CD4-positive, alpha-beta T cell treated with Interleukin-4 for 1 hour (primary cell): ENCODE measurements at places on chromosomes 4 and X.

DNA sequence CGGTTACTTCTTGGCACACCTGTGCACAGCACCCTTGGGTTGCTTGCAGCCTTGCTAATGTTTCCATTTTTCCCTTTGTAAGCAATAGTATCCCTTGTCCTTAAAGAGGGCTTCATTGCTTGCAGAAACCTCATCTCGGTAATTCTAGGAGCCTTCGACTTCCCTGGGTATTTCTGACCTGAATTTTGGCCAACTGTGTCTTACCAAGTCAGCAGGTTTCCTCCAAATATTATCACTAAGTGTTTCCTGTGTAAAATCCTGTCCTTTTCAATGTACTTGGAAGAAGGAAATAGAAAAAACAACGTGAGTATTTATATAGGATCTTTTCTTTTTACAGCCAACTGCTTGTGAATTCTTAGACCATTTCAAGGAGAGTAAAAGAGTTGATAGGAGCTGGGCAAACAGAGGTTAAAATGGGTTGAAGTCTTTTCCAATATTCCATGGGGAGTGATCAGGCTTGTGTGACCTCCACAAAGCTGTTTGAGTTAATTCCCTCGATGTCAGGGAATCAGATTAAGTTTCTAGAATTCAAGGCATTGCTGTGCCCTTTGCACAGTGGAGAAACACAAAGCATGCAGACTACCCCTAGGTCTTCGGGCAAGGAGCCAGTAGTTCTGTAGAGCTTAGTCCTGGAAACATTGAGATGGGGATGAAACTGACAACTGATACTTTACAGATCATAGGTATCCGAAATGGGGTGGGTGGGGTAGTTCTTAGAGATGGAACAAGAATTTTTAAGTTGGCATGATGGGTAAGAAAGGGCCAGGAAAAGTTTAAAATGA, 209.9 kb downstream of the CPE start:
- DNase-seq, result no peak

- no peak for DNase-seq
These were observed 41.7 kb downstream of the PRPS1 start for GRCh38 chrX:107669885-107670628.

GRCh38 chr4:5660185-5660584, 48.2 kb downstream of the EVC2 start:
- DNase-seq, result no peak

- DNase-seq, result no peak
These were observed 94.5 kb upstream of the RASGEF1B start for GRCh38 chr4:81566161-81566591.

- no peak for DNase-seq
These were observed 85.4 kb downstream of the FRMPD4 start for GRCh38 chrX:12223650-12224049.

DNA sequence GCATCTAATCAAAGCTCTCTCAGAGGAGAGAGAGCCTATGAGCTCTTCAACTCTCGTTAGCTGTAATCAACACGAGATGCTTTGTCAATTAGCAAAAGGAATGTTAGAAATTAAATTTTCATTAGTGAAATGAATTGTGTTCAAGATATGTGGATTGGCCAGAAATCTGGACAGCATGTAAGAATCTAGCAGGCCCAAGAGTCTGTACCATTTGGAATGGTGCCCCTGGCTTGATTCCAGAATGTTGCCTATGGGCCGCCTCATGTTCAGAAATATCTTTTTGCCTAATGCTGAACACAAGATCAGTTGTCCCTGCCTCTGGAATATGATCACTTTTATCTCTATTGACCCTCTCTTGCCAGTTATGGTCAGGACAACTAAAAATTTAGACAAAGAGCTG, 88.2 kb downstream of the RBM46 start:
- no peak for DNase-seq

- no peak for DNase-seq
These were observed 432.0 kb upstream of the FAM241A start for GRCh38 chr4:111713276-111713675.

- peak; percentile 39 for DNase-seq
These were observed 1.3 kb downstream of the CHST7 start for GRCh38 chrX:46574774-46575381.

DNA sequence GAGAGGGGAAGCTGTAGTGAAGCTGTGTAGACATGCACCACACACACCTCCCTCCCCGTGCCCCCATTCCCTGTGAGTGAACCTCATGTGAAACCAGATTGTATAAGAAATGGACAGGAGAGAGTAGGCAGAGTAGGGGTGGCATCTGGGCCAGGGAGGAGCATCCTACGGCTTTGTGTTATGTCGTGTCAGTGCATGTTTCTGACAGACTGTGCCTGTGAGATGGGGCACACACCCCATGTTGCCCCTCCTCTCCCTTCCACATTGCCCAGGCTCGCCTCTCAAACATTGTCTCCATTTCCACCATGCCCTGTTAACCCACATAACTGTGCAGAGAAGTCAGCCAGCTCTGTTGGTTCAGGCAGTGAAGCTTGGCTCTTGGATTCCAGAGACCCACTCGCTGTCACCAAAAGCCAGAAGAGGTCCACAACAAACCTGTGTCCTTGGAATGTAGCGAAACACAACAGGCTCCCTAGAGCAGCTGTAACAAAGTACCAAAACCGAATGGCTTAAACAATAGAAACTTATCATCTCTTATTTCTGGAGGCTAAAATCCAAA, 56.1 kb downstream of the SLC9A6 start:
- DNase-seq, result no peak

DNA sequence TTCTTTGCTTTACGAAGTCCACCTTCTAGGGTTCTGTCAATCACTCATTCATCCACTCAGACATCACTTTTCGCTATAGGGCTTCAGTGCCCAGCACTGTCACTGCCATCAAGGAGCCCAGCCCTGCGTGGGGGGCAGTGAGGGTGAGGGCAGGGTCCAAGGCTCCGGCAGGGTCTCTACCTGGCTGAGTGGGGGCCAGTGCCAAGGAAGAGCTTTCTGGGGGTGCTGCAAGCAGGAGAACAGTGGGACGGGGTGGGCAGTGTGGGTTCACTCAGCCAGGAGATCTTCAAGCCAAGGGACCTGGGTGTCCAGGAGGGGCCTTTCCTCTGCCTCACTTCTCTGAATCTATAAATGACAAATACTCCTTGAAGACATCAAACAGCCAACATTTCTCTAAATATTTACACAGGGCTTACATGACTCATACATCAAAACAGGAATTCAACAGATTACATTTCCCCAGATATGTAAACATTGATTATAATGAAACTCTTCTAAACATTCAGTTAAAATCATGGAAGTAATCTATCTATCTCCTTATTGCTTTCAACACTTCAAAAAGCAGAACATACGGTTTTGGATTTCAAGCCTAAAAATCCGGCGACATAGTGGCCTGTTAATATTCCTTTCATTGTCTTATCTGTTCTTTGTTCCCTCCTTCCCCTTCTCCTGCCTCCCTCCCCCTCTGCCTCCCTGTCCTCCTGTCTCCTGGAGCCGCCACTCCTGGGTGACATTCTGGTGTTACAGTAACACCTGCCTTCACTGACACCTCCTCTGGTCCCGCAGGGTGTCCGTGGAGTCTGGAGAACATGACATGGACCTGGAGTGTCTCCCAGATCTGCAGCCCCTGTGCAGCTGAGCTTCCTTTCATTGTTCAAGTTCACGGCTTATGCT, 94.4 kb upstream of the ADRA2C start:
- DNase-seq, result no peak

GRCh38 chr4:143391895-143392294, 55.2 kb downstream of the GAB1 start:
- no peak for DNase-seq

DNA sequence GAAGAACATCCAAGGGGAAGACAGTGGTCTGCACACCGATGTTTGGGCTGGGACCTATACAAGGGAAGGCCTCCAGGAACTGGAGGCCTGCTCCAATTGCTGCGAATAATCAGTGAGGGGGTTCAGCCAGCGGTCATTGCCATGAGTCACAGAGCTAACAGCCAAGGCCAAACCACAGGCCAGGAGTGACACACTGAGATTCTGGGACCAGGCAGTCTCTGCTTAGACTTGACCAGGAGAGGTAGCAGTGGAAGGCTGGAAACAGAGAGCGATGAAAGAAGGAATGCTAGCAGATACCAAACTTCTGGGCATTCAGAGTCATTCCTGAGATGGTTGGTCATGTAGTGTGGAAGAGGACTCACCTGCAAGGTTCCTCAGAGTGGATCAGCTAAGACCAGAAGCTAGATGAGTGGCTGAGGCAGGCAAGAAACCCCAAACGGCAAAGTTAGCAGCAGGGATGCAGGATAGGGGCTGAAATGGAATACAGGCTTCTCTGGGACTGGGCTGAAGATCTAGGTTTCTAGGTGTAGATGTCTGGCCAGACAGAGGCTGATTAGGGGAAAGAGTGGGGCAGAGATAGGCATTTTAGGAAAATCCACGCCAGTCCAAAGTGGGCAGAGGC, 54.7 kb downstream of the CNGA2 start:
- no peak for DNase-seq

DNA sequence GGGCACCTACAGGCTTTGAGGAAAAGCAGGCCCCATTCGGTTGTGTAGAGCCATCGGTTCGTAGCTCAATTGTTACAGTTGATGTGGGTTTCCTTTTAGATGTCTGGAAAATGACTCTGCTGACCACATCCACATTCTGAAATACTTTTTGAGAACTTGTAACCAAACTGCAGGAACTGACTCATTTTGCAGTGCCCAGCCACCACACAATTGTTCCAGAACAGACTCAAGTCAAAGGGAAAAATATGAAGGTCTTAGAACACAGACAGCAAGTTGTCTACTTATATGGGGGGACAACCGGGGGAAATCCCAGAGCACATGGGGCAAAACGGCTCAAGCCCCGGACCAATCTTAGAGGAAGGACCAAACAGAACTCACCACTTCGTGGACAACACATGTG, 557.6 kb upstream of the DIPK2B start:
- DNase-seq, result peak; percentile 69

DNA sequence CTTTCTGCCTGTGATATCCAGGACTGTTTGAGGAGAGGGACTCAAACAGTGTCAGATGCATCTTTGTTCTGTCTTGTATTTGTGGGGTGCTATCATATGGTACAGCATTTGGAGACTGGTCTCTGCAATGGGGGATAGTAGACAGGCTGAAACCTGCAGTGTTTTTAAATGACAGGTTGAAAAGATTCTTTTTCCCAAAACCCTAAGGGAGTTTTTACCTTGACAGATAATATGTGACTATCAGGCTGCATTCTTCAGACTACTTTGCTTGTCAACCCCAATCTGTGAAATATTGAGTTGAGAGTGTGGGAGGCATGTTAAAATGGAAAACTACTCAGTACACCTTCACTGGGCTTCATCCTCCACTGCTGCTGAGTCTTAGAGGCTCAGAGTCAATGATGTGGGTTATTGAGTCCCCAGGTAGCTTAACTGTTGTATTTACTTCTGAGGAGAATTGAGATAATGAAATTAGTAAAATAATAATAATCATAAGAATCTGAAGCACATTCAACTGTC, 274.9 kb downstream of the GASK1B start:
- no peak for DNase-seq

DNA sequence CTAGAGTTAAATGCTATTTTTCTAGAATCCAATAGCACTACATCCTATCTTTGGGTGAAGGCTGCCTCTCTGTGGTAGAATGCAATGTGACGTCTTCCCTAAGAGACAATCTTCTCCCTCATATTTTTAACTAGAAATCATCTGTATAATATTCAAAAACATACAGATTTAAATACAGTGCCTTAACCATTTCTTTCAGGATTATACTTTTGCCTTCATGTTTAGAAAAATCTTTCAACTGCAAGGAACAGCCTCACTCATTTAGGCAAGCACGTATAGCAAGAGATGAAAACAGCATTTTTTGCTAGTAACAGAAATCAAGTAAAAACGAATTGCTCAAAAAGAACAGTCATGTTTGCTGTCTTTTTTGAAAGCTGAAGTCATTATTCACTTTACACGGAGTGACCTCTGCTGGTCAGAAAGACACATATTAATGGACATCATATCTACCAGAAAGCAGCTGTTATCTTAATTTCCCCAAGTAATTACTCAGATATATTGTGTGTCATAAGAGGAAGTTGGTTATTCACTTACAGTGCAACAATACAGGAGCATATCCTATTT, 422.3 kb downstream of the STPG2 start:
- no peak for DNase-seq

- no peak for DNase-seq
These were observed 262.8 kb downstream of the DKK2 start for GRCh38 chr4:106773076-106773905.

DNA sequence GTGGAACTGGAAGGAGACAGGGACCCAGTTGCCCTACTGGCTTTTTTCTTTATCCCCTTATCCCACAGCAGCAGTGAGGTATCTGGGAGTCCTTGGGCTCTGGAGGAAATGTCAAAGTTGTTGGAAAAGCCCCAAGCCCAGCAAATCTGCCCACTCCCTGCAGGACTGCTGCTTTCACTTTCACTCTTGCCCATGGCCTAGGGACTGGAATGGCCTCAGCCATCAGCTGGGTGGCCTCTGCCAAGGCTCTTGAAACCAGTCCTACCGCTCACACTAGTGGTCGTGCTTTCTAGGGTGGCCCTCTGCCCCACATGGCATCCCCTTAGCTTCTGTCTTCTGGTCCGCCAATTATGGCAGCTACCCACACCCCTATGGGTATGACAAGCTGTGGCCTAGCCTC, 9.7 kb upstream of the RHOXF1 start:
- DNase-seq, result no peak

DNA sequence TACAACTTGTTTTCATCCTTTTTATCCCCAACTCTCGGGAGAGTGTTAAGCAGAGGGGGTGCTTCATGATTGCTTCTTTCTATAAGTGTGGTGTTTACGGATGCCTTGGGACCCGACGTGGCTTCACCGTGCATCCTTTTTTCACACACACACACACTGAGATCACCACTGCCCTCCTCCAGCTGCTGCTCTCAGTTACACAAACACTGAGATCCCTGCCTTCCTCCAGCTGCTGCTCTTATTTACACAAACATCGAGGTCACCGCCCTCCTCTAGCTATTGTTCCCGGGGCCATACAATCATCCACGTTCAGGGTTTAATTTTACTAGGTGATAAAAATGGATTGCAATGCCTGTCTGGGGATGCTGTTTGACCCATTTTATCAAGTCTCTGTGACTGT, 155.4 kb upstream of the FAM9B start:
- DNase-seq, result no peak

DNA sequence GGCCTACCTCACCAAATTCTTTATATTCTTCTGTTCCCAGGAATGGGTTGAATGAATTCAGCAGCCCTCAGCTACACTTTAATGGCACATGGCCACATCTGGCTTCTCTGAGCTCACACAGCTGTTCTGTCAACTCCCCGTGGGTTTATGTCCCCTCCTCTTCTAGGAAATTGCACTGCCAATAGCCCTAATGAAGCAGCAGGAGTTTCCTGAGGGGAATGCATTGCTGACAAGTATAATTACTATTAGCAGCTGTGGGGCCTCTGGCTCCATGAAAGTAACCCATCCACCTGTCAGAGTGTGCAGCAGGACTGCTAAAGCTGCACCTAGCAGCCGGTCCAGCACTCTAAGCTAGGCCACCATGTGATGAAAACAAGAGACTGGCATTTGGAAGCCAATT, 50.3 kb downstream of the FTHL17 start:
- no peak for DNase-seq

DNA sequence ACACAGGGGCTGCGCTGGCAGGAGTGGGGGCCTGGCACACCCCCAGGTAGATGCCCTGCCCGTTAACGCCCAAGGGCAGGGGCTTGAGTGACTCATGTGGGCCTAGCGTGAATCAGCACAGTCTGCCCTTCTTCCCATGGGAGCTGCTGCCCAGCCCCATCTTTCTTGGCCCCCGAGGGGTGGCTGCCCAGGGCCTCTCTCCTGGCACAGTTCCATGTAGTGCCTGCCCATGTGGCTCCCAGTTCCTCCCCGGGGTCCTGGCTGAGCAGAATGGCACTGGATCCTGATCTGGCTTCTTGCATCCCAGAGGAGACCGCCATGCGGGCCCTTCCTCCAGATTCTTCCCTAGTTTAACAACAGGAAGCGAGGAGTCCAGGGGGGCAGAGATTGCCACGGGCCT, 2.1 kb upstream of the AVPR2 start:
- no peak for DNase-seq
